ENCODE measurements at places on chromosomes 2 and 18. TPM values are rescaled to one million over a fixed set of nuclear protein-coding genes. Genes with fewer than 3 reads are reported as not detected.

Gene MAP3K19
- total RNA-seq: not detected

Gene SIGLEC15
- total RNA-seq: not detected

Gene SCRN3
- 17.6 TPM for total RNA-seq

Gene SLC4A5
- total RNA-seq: 1.2 TPM

Gene DYTN
- total RNA-seq: not detected

Gene ETAA1
- total RNA-seq: 11.7 TPM

Gene C1QL2
- total RNA-seq: not detected

Gene AQP12B
- not detected for total RNA-seq

Gene ADD2
- 2.8 TPM for total RNA-seq

Gene ZNF804A
- total RNA-seq: not detected

Gene NYAP2
- total RNA-seq: not detected

Gene PLCL1
- total RNA-seq: 0.23 TPM

Gene TEKT4
- not detected for total RNA-seq

Gene SOCS6
- total RNA-seq: 1.1 TPM

Gene CEP192
- 23.8 TPM for total RNA-seq

Gene ZNF892
- total RNA-seq: 3.4 TPM
